ENCODE measurements at places on chromosomes 13 and 19.

DNA sequence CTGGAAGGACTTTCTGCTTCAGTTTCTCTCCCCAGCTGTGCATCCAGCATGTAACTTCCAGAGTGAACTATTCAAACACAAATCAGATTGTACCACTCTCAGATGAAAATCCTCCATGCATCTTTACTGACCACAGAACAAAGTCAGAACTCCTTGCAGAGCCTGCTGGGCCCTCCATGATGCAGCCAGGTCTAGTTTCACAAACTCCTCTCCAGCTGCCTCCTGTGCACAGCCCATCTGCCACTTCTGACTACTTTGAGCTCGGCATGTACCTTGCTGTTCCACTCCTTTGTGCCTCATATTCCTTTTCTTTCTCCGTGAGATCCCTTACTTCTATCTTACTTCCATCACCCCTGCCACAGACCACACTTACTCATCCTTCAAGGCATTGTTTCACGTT is 31.4 kb downstream of the NALCN start:
- no peaks in the 10 kb centered on the region for H3K27me3 ChIP-seq
- no peaks in the 10 kb centered on the region for H3K36me3 ChIP-seq
- H3K27ac ChIP-seq: no peak overlapping the region
- no peak overlapping the region for H3K4me3 ChIP-seq

DNA sequence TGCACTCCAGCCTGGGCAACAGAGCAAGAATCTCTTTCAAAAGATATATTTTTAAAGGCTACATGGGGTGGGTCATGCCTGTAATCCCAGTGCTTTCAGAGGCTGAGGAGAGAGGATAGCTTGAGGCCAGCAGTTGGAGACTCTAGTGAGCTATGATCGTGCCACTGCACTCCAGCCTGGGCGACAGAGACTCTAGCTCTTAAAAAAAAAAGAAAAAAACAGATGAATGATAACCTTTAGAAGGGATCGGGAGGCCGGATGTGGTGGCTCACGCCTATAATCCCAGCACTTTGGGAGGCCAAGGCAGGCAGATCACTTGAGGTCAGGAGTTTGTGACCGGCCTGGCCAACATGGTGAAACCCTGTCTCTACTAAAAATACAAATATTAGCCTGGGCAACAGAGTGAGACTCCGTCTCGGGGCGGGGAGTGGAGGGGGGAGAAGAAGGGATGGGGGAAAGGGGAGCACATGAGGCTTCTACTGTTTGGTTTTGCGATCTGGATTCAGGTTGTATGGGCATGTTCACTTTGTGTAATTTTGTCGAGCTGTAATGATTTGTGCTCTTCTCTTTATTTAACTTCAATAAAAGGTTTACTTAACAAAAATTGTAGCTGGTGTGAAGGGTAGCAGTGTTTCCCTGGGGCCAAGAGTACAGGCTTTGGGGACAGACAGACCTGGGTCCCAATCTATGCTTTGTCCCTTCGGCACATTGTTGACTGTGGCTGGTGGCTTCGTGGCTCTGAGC is 1.1 kb upstream of the PSMC4 start:
- peak overlapping the region; percentile 95 for H3K27ac ChIP-seq
- peak overlapping the region; percentile 88 for H3K4me3 ChIP-seq
- ATAC-seq: no peak
- H3K4me1 ChIP-seq: peaks cover 44% of the 10 kb centered on the region
- H3K36me3 ChIP-seq: peaks cover 20% of the 10 kb centered on the region
- H3K27me3 ChIP-seq: no peaks in the 10 kb centered on the region

- peak overlapping the region; percentile 89 for H3K27ac ChIP-seq
- peaks cover 85% of the 10 kb centered on the region for H3K4me1 ChIP-seq
- ATAC-seq: no peak
- H3K27me3 ChIP-seq: no peaks in the 10 kb centered on the region
- peak overlapping the region; percentile 96 for H3K4me3 ChIP-seq
Observed at GRCh38 chr19:2329501-2329916, 1.0 kb downstream of the SPPL2B start.

- no peak for ATAC-seq
- no peaks in the 10 kb centered on the region for H3K27me3 ChIP-seq
- H3K4me1 ChIP-seq: peaks cover 6% of the 10 kb centered on the region
- no peak overlapping the region for H3K4me3 ChIP-seq
Observed at GRCh38 chr13:27659145-27659865, 37.6 kb downstream of the POLR1D start.

DNA sequence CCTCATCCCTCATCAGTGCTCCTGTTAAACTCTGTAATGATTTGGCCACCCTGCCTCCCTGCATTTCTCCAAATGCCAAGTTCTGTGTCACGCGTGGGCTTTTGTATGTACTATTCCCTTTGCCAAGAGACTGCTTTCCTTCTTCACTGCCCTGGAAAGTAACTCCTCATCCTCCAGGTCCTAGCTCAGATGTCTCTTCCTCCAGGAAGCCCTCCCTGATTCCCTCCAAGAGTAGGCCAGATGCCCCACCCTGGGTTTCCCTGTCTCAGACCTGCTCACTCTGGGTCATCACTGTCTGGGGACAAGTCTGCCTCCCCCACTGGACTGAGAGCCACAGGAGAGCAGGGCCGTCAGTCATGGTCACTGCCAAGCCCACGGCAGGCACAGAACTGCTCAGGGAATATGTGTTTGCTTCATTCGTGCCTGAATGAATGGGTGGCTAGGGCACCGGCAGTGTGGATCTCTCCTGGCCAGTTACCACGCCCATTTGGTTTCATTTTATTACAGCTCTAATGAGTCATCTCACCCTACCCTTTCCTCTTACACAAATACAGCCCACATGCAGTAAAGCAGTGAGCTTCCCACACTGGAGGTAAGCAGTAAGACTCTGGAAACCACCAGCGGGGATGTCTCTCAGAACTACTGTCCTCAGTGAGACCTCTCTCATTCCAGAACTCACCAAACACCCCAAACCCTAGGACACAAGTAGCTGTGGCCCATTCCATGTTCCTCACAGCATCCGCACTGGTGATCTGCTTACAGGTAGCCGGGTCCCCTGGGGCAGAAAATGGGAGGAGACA is 12.1 kb upstream of the GPR4 start:
- peak; percentile 91 for ATAC-seq
- no peaks in the 10 kb centered on the region for H3K27me3 ChIP-seq
- H3K4me3 ChIP-seq: peak overlapping the region; percentile 13
- peak overlapping the region; percentile 76 for H3K27ac ChIP-seq

DNA sequence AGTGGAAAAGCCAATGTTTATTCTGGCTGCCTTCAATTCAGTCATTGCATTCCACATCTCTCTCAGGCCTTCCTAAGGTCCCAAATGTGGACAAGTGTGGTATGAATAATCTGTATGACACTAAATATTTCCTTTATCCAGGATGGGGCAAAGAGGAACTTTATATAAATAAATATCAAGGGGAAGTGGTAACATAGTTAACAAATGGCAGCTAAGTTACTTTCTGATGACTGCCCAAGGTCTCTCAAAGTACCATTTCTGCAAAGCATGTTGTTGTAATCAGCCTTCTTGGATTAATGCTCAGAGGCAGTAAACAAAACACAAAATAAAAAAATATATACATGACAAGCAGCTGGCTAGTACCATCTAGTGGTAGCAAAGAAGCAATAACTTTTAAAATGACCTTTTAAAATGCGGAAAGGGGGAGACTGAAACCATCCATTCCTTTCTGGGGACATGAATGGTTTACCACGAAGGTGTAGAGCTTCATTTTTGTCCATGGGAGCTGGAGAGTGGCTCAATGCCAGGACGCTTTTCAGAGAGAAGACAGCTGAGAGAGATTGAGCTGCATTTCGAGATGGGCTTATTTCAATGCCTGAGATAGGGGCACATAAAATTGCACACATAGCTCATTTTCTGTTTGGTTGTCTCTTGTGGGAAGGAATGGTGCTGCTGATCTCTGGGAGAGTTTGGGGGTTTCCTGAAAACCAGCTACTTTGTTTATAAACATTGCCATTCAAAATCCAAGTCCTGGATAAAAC is 259.2 kb downstream of the RFC3 start:
- H3K27me3 ChIP-seq: peaks cover 6% of the 10 kb centered on the region
- H3K36me3 ChIP-seq: no peaks in the 10 kb centered on the region
- no peak overlapping the region for H3K27ac ChIP-seq
- no peak for ATAC-seq
- no peak overlapping the region for H3K4me3 ChIP-seq
- H3K4me1 ChIP-seq: no peaks in the 10 kb centered on the region

DNA sequence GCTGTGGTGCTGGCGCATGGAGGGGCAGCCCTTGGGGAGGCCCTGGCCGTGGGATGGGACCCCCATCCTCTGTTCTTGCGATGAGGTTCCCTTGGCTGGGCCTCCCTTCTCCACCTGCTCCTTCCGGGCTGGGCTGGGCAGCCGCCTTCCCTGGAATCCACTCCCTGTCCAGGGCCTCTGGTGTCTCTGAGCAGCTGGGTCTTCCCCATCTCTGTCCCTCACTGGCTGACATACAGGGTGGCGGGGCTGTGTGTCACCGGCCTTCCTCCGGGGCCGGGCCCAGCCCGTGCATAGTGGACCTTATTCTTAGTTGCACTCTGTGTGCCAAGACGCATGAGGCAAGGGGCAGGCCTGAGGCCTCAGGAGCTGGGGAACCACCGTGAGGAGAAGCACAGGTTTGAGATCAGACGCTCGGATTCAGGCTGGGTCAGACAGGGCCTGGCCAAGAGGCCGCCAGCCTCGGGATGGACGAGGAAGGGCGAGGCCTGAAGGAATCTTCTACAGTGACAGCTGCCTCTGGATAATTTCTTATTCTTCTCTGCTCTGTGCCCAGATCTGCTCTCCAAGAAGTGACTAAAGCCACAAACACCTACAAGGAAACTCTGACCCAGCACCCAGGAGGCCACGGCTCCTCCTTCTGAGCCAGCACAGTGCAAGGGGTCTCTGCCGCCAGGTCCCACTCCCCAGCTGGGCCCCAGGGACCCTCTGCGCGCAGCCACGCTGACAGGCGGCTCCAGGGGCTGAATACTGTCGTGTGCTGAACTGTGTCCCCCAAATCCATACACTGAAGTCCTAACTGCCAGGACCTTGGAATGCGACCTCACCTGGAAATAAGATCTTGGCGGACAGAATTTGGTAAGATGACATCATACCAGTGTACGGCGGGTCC is 11.0 kb downstream of the SGTA start:
- ATAC-seq: no peak
- H3K36me3 ChIP-seq: peaks cover 28% of the 10 kb centered on the region
- no peak overlapping the region for H3K27ac ChIP-seq

DNA sequence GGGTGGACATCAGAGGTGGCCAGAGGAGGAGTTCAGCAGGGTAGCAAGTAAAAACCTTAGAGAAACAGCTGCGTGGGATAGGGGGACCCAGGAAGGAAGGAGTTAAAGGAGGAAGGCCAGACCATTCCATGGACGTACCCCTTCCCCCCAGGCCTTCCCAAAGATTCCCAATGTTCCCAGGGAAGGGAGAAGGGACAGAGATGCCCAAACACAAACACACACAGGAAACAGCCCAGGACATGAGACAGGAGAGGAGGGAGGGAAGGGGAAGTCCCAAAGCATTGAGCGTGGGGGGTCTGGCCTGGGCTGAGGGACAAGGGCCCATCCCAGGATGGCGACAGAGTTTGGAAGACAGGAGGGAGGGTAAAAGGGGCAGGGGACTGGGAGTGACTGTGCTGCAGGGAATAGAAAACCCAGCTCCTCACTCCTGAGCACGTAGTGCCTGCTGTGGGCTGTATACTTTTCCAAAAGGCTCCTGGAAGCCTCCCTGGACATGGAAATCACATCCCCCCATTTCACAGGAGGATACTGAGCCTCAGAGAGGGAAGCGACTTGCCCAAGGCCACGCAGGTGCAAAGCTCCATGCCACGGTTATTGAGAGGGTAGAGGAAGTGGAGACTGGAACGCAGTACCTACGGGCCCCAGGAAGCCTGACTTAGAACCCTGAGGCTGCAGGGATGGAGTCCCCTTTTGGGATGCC is 1.1 kb downstream of the SYDE1 start:
- peaks cover 52% of the 10 kb centered on the region for H3K27me3 ChIP-seq
- no peak for ATAC-seq
- peaks cover 15% of the 10 kb centered on the region for H3K4me1 ChIP-seq
- peaks cover 4% of the 10 kb centered on the region for H3K36me3 ChIP-seq
- H3K4me3 ChIP-seq: no peak overlapping the region

DNA sequence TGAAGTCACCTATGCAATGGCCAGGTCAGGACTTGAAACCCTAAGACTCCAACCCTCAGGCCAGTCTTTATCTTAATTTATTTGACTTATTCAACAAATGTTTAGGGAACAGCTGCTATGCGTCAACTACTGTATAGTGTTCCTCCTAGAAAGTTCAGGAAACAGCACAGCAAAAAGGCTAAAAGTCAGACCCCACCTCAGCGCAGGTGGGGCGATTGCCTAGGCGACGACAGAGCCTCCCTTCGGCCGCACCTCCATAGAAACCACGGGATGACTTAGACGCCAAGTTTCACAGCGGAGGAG is 502 bp downstream of the VRK3 start:
- peak overlapping the region; percentile 99 for H3K4me3 ChIP-seq
- H3K4me1 ChIP-seq: peaks cover 45% of the 10 kb centered on the region
- H3K27ac ChIP-seq: peak overlapping the region; percentile 92
- peaks cover 25% of the 10 kb centered on the region for H3K36me3 ChIP-seq
- ATAC-seq: peak; percentile 0

DNA sequence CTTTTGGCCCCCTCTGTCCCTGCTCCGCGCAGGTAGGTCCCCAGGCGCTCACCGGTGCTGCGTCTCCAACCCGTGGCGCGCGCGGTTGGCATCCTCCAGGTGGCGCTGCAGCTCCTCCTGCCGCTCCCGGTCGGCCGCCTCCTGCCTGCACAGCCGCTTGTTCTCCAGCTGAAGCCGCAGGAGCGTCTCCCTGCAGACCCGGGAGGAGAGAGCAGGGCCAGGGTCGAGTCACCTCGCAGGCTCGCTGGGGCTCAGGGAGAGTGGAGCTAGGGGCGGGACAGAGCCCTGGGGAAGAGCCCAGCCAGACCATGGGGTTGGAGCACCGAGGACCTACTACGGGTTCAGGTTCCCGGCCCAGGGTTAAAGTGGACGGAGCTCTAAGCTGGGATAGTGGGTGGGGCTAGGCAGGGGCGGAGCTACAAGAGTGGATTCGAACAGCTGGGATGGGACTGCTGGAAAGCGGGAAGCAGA is 9.3 kb downstream of the HOOK2 start:
- peak; percentile 83 for ATAC-seq
- H3K27ac ChIP-seq: no peak overlapping the region
- peaks cover 21% of the 10 kb centered on the region for H3K4me1 ChIP-seq
- H3K27me3 ChIP-seq: no peaks in the 10 kb centered on the region
- H3K4me3 ChIP-seq: peak overlapping the region; percentile 62

DNA sequence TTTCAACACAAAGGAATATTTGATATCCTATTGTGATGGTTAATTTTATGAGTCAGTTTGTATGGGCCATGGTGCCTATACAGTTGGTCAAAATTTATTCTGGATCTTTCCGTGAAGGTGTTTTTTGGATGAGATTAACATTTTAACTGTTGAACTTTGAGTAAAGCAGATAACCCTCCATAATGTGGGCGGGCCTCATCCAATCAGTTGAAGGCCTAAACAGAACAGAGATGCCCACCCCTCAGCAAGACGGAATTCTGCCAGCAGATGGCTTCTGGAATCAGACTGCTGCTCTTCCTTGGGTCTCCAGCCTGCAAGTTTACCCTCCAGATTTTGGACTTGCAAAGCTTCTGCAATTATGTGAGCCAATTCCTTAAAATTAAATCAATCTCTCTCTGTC is 16.0 kb downstream of the CSNK1A1L start:
- no peak overlapping the region for H3K27ac ChIP-seq
- H3K27me3 ChIP-seq: no peaks in the 10 kb centered on the region
- no peak overlapping the region for H3K4me3 ChIP-seq
- no peaks in the 10 kb centered on the region for H3K4me1 ChIP-seq
- no peaks in the 10 kb centered on the region for H3K36me3 ChIP-seq
